ENCODE measurements at places on chromosomes 5 and 9.

- no peak for DNase-seq
Observed at GRCh38 chr5:148663509-148663908, 9.2 kb upstream of the HTR4 start.

DNA sequence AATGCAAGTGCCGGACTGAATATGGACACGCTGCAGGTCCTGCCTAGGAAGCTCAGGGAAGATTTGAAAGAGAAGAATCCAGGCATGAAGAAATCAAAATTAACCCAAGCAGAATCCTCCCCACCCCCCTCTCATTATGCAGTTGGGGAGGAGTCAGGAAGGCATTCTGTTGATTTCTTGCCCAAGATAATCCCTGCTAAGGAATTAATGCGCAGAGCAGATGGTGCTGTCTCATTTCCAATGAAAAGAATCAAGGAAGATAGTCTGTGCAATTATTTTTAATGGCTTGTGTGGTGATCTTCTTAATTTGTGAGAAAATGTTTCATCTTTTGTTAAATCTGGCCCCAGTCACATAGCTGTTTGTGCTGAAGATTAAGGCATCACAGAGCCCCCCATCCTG, 145.0 kb downstream of the ZNF462 start:
- no peak for DNase-seq

DNA sequence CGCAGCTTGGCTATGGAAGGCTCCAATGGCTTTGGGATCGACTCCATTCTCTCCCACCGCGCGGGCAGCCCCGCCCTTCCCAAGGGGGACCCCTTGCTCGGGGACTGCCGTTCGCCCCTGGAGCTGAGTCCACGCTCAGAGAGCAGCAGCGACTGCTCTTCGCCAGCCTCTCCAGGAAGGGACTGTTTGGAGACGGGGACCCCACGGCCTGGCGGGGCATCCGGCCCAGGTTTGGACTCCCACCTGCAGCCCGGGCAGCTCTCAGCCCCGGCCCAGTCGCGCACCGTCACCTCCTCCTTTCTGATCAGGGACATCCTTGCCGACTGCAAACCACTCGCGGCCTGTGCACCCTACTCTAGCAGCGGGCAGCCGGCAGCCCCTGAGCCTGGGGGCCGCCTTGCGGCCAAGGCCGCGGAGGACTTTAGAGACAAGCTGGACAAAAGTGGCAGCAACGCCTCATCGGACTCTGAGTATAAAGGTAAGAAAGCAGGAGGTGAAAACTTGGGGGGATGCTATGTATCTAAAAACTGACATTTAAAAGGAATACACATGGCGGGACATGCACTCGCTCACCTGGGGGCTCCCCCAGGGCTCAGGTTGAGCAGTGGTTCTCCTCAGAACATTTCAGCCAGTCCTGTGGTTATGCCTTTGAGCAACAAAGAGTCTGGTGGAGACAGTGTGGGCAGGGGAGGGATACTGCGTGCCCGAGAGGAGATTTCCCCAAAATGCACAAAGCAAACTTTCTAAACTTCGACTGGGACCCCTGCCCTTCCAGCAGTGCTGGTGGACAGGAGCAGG, 579 bp downstream of the BARHL1 start:
- DNase-seq: no peak

DNA sequence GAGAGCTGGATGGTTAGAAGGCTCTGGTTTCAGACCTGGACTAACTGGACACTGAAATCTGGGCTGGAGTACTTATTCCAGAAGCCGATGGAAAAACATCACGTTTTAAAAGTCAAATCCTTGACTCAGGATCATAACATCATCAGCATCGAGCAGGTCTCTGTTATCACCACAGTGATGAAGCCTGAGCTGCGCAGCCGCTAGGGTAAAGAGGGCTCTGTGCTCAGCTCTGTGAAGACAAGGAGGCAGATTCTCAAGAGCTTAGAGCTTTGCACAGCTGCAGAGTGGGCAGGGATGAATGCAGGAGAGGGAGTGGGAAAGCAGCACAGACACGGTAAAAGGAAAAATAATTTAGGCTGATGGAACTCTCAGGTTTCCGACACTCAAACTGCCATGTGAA, 208.8 kb upstream of the TAS2R1 start:
- no peak for DNase-seq

GRCh38 chr5:34655354-34655991, 655 bp upstream of the RAI14 start:
- DNase-seq: peak; percentile 76

DNA sequence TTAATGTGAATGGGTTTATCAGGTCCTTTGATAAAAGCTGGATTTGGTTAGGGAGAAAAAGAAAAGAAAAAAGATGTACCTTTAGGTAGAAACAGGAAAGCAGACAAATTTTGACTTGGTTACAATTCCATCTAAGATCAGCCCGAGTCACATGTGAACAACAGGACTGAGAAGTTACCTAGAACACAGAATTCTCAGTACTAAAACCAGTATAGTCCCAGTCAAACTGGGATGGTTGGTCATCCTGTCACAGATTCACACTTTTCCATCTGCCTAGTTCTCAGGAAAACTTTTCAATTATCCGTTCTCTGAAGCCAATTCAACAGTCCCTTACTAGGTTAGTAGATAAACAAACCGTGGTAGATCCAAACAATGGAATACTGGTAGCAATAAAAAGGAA, 190.3 kb upstream of the PTGER4 start:
- DNase-seq: no peak

DNA sequence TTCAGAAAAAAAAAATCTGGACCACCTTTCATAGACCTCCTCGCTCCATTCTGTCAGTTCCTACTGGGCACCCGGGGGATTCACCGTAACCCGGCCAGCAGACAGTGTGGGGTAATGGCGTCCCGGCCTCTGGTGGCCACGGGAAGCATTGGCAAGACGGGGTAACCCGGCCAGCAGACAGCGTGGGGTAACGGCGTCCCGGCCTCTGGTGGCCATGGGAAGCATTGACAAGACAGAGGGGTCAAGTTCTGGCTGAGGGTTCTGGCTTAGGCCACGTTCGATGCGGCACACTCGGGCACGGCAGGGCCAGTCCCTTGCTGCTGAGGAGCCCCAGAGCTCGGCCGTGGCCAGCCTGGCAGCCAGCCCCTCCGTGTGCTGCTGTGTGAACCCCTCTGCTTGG, 116.2 kb upstream of the RAPGEF1 start:
- no peak for DNase-seq

- DNase-seq: no peak
Observed at GRCh38 chr9:114484854-114485443, 20.3 kb downstream of the WHRN start.

DNA sequence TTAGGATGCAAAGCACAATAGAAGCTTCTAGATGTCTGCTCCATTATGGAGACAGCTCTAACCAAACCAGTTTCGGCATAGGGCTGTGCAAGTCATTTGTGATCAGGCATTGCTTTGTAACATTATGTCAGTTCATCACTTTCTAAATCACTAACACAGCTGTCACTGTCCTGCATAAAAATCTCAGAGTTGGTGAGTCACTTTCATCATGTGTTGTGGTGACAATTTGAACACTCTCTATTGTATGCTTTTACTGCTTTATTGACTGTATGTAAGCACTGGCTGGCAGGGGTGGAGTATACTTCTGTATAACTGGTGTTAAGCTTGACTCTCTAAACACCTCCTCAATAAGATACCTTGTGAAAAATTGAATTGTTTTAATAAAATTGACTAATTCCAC, 77.9 kb downstream of the SLCO4C1 start:
- DNase-seq: no peak

- DNase-seq: no peak
Observed at GRCh38 chr5:133696782-133697507, 84.6 kb upstream of the FSTL4 start.
